ENCODE measurements at places on chromosomes 1 and 21. TPM values are rescaled to one million over a fixed set of nuclear protein-coding genes. Genes with fewer than 3 reads are reported as not detected.

DNA sequence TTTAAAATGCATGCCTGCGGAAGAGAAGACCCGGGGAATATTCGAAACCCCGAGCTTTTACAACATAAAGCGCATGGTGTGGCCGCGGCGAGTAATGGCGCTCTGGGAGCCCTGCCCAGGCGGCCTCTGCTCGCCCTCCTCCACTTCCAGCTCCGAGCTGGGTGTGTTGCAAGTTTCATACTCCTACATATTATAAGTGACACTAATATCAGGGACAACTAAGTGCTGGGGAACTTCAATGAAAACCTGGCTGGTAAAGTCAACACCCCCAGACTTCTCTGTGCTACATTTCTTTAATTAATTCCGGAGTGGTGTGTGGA lies 11.8 kb downstream of the SIM2 start:
- DNase-seq = no peak

Gene PGLYRP4
- total RNA-seq = not detected

Gene OR2T11
- not detected for total RNA-seq

Gene FGR
- total RNA-seq = 0.25 TPM

GRCh38 chr1:30648408-30649000 lies 74.9 kb downstream of the MATN1 start:
- DNase-seq = no peak

DNA sequence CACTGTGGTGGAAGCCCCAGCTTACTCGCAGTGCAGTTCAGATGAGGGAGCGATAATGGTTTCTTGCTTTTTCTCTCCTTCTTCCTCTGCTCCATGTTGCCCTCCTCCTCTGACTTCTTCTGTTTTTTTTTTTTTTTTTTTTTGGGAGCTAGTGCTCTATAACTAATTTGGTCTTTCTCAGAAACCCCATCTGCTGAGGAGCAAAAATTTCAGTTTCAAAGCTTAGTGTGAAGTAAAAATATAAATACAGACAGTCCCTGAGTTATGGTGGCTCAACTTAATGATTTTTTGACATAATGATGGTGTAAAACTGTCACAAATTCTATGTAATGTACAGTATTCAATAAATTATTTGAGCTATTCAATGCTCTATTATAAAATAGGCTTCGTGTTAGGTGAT lies 120.7 kb downstream of the TBX19 start:
- DNase-seq = no peak

- DNase-seq = no peak
These were observed 40.7 kb downstream of the SLC66A1 start for GRCh38 chr1:19352839-19353238.

- DNase-seq = no peak
These were observed 23.2 kb upstream of the PTTG1IP start for GRCh38 chr21:44896561-44897286.

GRCh38 chr1:40694353-40694874 lies 2.9 kb downstream of the NFYC start:
- no peak for DNase-seq

Gene DIO1
- not detected for total RNA-seq

- peak; percentile 9 for DNase-seq
These were observed 23.6 kb upstream of the DNM3 start for GRCh38 chr1:171817511-171818265.

Gene PLPPR4
- under 0.01 TPM for total RNA-seq

Gene SV2A
- 1.3 TPM for total RNA-seq

DNA sequence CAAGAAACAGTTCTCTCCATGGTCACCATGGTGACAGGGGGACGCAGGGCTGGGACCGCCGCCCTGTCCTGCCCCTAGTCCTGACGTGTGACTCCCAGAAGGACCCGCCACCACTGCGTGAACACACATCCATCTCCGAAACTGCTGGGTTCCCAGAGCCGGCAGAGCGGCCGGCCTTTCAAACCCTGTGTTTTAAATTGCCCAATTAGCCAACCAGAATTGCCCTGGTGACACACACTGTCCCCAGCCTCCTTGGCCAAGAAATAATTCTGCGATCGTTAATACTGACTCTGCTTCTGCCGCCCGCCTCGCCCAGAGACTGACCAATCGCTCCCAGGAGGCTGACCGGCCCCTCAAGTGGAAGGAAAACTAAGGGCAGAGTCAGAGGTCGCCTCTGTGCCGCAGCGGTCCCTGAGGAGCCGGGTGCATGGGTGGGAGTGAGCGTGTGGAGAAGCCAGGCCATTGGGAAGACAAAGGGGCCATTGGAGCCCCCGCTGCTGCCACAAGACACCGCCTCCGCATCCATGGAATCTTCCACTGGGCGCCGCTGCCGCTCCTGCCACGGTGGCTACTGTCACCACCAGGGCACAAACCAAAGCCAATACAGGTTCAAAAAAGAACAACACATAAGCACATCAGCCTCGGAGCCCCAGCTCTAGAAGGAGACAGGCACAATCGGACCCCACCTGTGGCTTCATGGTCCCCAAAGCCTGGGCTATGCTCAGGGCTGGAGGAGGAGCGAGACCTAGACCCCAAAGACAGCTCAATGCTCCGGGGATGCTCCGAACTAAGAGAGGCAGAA lies 273.2 kb downstream of the NPHP4 start:
- DNase-seq = no peak

GRCh38 chr1:240151136-240151735 lies 59.6 kb downstream of the FMN2 start:
- DNase-seq = no peak
